ENCODE measurements at places on chromosomes 12 and 14.

GRCh38 chr14:67704484-67705089, 2.9 kb downstream of the RDH12 start:
- no peak for DNase-seq

DNA sequence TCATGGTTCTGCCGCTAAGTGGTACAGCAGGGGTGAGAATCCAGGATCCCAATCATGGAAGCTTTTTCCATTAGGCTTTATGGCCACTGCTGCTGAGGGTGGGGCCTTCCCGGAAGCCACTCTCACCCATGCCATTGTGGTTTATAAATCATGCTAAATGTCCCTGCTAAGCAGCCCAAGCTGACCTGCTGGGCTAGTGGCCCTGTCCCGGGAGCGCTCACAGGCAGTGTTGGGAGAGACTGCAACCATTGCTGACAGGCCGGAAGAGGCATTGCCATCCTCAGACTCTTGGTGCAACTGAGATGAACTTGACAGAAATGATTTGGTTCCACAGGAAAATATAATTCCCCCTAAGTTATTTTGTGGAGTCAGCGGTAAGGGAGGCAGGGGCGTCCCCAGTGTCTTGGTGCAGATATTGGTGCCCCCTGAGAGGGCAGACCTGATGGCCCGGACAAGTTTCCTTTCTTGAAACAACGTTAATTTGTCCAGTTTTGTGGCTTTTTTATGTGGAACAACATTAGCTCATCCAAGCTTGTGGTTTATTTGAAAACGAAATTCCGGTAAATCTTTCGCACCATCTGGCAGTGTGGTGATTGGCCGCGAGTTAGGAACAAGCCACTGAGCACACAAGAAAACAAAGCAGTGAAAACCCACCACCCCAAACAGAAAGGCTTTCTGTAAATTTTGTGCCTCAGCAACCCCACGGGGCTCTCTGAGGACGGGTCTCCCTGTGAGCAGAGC, 82.3 kb downstream of the SSPN start:
- no peak for DNase-seq

DNA sequence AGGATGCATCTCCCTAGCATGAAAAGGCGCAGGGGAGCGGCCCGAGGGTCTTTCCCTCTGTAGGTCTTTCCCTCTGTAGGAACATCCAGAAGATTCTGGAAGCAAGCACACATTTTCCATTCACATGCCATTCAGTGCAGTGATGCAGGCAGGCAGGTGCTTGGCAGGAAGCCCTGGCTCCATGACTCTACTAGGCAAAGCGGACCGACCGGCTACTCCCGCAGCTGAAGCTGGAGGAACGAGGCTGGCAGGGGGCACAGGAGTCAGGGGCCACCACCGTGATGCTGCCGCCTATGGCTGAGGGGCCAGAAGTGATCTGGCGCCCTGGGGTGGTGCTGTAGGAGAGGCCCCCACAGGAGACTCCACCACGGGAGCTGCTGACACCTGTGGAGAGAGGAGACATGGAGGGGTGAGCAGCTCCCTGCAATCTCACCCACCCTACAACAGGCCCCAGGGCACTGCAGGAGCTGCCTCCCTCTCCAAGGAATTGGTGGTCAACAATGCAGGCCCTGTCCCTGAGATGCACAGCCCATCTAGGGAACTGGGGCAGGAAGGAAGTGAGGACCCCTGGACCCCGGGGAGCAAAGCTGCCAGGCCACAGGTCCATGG, 6.5 kb downstream of the KRT85 start:
- no peak for DNase-seq

- DNase-seq = no peak
These were observed 62.4 kb downstream of the TMEM30B start for GRCh38 chr14:61218767-61219166.

DNA sequence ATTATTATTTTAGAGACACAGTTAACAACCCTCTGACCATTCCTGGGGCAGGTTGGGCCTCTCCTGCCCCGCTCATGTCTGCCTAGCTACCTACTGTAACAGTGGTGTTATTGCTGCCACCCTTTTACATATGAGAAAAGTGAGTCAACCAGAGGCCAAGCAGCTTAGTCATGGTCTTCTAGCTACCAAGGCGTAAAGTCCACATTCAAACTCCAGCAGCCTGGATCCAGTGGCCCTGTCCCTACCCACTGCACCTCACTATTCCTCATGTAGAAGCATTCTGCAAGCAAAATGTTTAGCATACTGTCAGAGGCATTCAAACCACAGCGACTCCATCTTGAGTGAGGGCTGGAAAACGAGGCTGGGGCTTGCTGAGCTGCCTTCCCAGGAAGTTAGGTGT, 95.8 kb downstream of the SLC15A4 start:
- DNase-seq = no peak

DNA sequence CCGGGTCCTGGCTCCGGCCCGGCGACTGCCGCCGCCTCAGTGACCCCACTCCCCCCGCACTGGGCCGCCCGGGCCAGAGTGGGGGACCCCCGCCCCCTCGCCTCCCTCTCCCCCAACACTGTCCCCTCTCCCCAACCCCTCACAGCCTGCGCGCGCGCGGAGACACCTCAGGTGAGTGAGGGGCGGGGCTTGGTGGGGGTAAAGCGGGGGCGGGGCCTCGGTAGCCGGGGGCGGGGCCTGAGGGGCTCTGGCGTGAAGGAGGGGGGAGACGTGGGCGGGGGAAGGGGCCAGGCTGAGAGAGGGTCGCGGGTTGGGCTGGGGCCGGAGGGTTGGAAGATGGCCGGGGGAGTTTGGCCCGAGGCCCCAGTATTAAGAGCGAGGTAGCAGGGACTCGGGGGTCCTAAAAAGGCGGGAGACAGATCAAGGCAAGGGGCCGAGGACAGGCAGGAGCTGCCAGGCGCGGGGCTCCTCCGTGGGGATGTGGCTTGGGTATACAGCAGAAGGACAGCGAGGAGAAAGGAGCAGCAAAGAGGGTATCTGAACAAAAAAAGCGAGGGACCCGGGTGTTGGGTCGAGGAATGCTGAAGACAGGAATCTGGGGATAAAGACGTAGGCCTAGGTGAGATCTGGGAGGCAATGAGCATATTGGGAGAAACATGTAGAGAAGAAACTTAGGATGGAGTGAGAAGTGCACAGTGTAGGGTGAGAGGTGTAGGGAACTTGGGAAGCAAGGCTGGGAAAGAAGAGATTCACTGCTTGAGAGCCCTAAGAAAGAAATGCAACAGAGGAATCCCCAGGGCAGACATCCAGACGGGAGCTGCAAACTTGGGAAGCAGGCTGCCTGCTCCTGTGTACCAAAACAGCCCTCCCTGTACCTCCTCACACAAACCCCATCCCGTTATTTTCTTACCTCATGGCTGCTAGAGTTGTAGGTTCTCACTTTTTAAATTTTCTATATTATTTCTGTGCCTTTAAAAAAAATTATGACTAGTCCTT, 10.8 kb downstream of the SUOX start:
- no peak for DNase-seq

DNA sequence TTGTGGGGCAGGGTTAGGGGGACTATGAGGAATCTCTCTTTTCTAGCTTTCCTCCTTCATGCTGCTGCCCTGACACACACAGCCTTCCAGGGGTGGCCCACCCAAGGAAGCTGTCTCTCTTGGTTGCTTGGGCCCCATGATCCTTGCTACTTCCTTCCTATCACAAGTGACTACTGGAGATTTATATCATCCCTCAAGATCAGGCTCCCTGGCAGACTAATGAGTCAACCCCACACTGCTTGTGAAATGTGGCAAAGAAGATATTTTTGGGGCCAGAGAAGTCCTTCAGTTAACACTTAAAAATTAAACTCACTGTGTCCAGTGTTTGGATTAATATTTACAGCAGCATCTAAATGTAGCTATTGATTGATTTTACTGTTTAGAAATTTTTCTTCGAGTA, 1.5 kb downstream of the OR4E1 start:
- DNase-seq = no peak

DNA sequence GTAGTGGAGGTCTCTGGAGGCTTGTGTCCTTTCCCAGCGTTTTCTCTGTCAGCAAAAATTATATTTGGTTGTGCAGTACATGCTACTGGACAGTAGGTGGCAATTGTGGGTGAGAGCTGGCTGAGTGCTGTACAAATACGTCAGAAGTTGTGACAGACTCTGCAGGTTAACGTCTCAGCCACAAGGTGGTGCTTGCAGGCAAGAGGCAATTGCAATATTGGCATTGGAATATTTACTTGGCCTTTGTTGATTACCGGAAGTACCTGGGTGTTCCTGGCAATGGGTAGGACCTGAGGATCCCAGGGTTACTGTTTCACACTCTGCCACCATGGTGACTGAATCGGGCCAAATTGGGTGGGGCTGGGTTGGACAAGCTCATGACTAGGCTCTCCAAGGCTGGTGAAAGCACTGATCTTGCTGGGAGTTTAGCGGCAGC, 333.9 kb upstream of the LMO3 start:
- no peak for DNase-seq

DNA sequence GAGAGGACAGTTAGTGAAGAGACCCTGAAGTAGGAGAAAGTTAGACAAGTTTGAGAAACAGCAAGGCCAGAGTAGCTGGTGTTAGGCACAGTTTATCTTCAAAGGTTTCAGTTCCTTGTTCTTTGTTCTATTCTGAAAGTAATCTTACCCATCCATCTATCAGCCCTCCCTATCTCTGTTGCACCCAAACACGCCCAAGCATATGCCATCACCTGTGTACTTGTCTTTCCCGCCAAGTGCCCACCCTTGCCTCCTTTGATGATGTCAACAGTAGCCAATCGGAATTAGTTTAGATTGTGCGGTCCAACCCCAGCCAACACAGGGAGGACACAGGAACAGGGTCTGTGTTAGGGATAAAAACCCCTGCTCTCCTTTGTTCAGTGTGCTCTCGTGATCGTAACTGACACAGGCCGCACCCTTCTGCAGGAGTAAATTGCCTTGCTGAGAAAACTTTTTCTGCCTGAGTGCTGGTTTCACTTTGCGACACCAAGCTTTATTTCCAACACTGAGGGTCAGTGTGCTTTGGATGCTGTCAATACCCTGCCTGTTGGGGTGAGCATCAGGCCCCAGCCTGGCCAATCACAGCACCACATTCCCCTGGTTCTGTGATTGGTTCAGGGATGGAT, 4.7 kb upstream of the TMEM229B start:
- DNase-seq = no peak

GRCh38 chr12:22625762-22626294, 857 bp downstream of the ETNK1 start:
- no peak for DNase-seq

GRCh38 chr14:104178279-104178678, 39.9 kb downstream of the KIF26A start:
- DNase-seq = no peak

DNA sequence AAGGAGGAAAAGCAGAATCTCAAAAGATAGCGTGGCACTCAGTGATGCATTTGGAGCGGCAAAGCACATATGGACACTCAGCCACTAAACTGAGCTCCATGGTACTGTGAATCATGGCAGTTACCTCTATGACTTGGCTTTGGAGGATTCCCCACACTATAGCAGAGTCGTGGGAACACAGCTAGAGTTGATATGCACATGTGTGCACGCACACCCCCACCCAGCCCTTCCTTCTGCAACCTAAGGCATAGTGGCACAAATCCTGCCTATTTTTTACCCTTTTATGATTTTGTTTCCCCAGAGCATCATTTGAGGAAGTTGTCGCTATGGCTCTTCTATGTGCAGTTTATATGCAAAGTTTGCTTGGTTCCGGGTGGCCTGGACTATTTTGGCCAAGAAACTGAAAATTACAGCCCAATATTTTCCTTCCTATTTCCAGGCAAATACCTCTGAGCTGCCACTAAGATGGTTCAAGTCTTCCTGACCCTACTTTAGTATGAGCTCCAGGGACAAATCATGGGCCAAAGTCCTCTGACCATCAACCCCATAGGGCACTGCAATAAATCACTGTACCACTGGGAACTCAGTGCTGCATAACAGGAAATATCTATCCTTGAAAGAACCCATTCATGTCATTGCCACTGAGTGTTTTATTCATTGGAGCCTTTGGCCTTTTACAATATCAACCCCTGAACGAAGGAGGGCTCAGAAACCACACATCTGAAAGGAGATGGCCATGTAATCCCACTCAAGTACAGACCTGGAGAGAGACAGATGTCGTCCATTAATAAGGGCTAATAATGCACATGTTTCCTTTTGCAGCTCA, 177.5 kb downstream of the EGLN3 start:
- no peak for DNase-seq

GRCh38 chr14:35122696-35123387, 490 bp downstream of the PRORP start:
- no peak for DNase-seq

DNA sequence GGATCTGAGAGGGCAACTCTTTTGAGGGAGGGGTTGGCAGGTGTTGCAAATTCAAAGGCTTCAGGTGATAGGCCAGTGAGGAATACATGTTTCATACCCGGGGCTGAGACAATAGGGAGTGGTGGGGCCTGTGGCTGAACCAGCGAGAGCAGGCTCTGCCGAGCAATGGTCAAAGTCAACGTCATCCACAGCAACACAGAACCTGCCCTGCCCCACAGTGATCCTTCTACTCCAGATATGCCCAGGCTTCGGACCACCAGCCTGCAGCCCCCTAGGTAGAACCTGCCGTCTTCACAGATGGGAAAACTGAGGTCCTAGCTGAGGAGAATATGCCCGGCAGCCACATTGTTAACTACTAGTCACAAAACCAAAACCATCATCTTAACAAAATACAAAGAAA, 4.1 kb downstream of the SERPINA1 start:
- DNase-seq = no peak

GRCh38 chr14:68153275-68153674, 333.7 kb downstream of the RAD51B start:
- no peak for DNase-seq

DNA sequence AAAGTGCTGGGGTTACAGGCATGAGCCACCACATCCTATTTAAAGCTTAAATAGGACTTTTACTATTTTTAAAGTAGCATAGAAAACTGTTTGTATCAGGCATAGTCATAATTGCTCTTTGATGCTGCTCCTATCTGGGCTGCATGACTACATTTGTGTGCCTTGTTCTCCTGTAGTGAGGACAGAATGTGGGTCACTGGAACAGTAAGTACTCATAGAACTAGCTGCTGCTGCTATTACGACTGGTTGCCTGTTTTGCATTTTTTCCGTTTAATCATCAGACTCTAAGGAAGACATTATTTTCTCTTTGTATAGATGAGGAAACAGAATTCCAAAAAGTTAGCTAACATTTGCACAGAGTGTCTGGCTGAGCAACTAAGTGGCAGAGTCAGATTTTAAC, 42.8 kb downstream of the ZC3H14 start:
- no peak for DNase-seq

GRCh38 chr12:68435816-68436215, 103.7 kb upstream of the MDM1 start:
- no peak for DNase-seq
